Cortex of kidney (tissue), 1 donor: ENCODE measurements at places on chromosomes 3 and 15.

- DNase-seq = no peak
Measured at GRCh38 chr15:59738676-59739075, 49.6 kb upstream of the BNIP2 start.

DNA sequence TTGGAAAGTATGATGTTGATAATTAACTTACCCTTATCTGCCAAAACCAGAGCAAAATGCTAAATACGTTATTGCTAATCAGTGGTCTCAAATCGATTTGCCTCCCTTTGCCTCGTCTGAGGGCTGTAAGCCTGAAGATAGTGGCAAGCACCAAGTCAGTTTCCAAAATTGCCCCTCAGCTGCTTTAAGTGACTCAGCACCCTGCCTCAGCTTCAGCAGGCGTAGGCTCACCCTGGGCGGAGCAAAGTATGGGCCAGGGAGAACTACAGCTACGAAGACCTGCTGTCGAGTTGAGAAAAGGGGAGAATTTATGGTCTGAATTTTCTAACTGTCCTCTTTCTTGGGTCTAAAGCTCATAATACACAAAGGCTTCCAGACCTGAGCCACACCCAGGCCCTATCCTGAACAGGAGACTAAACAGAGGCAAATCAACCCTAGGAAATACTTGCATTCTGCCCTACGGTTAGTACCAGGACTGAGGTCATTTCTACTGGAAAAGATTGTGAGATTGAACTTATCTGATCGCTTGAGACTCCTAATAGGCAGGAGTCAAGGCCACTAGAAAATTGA is 59.7 kb downstream of the DCUN1D1 start:
- DNase-seq = no peak

DNA sequence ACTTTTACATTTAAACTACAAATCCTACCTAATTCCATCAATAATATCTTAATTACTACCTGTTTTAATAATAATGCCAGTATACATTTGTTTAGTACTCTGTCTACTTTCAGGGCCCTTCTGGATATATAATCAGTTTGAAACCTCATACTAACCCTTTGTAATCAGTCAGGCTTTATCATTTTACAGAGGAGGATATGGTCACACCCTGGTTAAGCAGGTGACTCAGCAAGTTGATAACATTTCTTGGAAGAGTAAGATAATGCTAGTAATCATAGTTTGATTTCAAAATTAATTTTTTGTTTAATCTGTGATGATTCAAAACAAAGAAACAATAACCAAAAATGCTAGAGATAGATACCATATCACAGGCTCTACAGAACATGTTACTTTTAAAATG is 208.2 kb upstream of the MANF start:
- no peak for DNase-seq

DNA sequence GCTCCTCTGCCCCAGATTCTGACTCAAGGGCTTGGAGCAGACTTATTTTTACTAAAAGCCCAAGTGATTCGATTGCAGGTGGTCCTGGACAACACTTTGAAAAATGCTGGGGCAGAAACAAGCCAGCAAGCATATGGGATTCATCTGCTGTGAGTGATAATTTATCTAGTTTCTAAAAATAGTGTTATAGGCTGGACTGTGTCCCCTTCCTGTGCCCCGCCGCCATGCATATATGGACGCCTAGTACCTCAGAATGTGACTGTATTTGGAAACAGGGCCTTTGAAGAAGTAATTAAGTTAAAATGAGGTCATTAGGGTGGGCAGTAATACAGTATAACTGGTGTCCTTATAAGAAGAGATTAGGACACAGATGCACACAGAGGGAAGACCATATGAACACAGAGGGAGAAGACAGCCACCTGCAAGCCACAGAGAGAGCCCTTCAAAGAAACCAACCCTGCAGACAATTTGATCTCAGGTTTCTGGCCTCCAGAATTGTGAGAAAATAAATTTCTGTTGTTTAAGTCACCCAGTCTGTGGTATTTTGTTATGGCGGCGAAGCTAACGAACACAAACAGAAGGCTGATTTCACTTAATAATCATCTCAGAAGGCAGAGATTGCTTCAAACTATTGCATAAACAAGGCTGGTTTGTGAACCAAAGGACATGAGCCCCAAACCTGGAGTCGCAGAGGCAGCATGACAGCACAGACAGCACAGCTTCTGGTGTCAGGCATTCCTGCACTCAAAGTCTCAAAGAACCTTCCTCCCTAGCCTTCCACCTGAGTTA is 59.1 kb downstream of the CCNL1 start:
- DNase-seq = no peak

DNA sequence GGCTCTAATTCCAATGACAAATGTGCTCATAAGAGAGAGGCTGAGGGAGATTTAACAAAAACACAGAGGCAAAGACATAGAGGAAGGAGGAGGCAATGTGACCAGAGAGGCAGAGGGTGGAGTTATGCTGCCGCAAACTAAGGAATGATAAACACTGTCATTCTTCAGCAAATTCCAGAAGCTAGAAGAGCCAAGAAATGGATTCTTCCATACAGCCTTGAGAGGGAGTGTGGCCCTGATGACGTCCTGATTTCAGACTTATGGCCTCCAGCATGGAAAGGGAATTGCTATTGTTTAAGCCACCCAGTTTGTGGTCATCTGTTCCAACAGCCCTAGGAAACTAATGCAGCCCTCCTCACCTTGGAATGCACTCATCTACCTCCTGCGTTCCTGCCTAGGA is 30.5 kb downstream of the CD47 start:
- no peak for DNase-seq

DNA sequence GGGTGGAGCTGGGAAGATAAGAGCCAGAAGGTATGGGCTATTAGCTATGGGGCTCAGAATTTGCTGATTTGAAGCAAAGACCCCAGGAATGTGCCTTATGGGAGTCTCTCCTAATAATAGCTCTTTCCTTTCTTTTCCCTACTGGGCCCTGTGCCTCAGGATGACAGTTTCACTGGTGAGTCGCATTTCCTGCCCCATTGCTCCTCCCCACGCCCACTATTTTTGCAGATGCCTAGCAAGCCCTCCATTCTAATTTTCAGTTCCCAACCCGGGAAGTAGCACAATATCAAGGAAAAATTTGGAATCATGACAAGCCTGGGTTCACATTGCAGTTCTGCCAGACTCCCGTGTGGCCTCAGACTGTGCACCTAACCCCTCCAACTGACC is 583 bp downstream of the IL17RE start:
- DNase-seq = no peak

- DNase-seq = no peak
Measured at GRCh38 chr3:56624725-56625124, 58.3 kb downstream of the TASOR start.

DNA sequence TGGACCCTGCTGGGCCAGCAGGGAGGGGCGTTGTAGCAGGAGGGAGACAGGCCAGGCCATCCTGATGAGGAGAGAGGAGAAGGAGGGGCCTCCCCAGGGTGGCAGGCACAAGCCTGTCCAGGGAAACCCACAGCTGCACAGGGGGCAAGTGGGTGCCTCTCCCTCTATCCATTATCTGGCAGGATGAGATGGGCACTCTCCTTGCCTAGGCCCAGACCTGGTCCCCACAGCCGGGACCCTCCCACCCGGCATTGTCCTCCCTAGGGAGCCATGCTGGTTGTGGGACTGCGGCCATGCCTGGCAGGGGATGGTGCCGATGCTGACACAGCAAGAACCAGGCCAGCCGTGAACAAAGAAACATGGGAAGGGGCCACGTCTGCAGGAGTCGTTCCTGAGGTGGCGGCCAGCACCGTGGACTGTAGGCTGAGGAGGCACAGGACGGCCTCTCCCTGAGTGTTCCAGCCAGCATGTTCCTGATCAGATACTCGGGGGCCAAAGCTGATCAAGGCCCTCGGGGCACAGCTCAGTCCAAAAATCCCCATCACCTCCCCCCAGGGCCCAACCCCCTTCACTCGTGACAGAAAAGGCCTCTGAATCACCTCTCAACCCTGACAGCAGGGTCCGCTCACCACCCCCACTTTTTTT is 19.2 kb upstream of the CYP11A1 start:
- no peak for DNase-seq

DNA sequence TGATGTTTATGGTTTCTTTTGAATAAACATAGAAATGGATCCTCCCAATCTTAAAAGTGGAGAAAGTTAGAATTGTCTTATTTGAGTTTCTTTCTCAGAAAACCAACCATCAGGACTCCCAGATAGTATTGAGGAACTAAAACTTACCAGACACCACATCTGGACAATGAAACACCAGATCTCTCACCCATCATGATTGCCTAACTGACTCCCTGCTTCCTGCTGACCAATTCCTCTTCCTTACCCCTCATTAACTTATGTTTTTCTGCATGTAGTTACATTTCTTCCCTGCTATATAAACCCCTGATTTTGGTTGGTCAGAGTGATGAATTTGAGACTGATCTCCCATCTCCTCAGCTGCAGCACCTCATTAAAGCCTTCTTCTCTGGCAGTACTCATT is 242.0 kb upstream of the SETMAR start:
- DNase-seq = no peak

DNA sequence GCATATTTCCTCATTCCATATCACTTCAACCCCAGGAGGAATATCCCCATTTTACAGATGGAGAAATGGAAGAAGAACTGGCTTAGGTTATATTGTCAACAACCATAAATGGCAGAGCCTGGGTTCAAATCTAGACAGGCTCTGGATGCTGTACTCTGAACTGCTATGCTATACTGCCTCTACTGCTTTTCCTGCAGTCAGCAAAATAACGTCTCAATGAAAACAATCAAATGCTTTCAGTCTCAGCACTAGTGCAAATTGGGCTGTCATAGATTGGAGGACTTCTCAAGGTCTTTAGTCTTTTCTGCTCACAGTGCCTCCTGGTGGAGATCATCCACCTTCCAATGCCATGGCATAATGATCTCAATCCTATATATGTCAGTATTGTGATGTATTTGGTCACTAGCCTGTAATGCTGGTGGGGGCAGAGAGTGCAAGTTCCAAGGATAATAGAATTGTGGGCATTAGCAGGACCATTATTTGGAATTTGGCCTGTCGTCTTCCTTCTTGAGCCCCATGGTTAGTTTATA is 285.0 kb downstream of the CLSTN2 start:
- no peak for DNase-seq

- no peak for DNase-seq
Measured at GRCh38 chr3:175951047-175951694, 1092.0 kb downstream of the NAALADL2 start.

- DNase-seq = no peak
Measured at GRCh38 chr3:138417559-138417982, 16.8 kb upstream of the ESYT3 start.

DNA sequence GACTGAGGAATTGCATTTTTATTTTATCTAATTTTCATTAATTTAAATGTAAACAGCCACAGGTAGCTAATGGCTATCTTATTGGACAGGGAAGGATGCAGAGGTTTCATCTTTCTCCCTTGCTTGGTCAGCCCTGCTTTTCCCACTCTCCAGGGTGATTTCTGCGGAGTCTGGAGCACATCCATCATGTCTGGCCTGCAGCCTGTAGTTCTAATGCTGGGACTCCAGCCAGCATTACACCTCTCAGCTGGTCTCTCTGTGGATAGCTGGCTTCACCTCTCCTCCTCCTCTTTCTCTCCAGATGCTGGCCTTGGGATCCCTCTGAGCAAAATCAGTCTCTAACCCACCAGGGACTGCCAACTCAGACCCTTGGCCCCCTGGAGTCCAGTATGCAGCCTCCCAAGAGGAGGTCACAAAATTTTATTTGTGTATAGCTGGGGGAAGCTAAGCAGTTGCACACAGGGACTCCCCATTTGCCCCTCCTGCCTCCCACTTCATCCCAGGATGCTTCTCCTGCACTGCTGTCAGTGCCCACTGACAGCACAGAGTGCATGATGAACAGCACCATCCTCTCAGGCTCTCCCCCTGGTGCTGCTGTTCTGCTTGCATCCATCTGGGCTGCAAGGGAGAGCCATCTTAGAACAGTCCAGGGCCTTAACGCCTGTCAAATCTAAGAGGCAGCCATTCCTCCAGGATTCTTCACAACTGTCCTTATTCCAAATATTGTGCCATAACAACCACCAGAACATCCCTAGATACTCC is 1.7 kb downstream of the BFSP2 start:
- DNase-seq = no peak

DNA sequence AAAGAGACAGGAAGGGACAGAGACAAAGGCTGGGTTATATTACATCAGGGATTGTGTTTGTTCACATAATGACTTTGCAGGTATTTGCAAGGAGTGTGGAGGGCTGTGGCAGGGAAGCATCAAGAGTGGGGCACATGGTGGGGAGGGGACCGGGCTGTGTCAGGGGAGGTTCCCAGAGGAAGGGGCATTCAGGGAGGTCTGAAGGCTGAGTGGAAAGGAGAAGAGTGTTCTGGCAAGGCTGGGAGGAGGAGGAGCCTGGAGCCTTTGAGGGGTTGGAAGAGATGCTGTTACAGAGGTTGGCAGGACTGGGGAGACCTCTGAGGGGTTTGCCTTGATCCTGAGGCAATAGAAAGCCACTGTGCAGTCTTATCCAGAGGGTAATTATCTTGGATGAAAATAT is 49.4 kb downstream of the EXOG start:
- no peak for DNase-seq

DNA sequence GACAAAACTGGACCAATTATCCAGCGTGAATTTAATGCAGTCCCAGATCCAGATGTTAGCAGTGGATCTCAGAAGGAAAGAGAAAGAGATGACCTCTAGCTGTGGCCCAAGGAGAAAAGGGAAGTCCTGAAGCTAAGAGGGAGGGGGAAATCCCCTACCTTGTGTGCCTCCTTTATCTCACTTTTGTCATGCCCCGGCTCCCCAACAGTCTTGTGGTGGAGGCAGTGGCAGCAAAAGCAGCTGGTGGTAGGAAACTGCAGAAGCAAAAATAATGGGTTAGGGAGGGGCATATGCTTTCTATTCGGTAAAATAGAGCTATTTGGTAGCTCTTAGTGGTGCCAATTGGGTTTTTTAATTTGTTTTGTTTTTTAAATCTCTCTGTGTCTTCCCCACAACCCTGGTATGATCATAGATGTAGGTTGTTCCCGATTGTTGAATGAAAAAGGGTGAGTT is 56.5 kb downstream of the MCTP2 start:
- no peak for DNase-seq

- no peak for DNase-seq
Measured at GRCh38 chr15:72389231-72389630, 8.9 kb upstream of the TMEM202 start.

- DNase-seq = no peak
Measured at GRCh38 chr15:89679212-89679611, at the start of gene PLIN1. Gene PLIN1 (minus strand): TSS chr15:89679367. CDS start chr15:89677489, 1,878 bp downstream.

GRCh38 chr15:39786447-39787056 is 3.9 kb upstream of the FSIP1 start:
- DNase-seq = no peak

DNA sequence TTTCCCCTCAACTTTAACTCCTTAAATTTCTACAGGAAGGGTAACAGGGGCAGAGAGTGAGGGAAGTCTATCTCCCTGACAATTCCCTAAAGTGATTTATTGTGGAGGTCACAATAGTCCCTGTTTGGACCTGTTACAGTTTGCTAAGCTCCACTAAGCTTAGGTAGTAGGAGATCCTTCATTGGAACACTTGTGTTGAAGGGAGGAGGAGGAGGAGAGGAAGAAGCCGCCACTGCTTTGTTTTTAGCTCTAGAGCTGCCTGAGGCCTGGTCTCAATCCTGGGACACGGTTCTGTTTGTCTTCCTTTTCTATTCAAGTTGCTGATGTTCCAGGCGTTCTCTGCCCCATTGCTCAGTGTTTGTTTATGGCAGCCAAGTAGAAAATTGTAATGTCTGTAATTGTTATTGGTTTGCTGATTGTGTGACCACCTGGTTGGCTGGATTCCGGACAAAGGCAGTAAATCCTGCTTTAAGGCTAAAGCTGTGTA is 48.4 kb downstream of the HES1 start:
- no peak for DNase-seq
